Kasumi-1 (cell line): ENCODE measurements at places on chromosomes 13 and 19.

DNA sequence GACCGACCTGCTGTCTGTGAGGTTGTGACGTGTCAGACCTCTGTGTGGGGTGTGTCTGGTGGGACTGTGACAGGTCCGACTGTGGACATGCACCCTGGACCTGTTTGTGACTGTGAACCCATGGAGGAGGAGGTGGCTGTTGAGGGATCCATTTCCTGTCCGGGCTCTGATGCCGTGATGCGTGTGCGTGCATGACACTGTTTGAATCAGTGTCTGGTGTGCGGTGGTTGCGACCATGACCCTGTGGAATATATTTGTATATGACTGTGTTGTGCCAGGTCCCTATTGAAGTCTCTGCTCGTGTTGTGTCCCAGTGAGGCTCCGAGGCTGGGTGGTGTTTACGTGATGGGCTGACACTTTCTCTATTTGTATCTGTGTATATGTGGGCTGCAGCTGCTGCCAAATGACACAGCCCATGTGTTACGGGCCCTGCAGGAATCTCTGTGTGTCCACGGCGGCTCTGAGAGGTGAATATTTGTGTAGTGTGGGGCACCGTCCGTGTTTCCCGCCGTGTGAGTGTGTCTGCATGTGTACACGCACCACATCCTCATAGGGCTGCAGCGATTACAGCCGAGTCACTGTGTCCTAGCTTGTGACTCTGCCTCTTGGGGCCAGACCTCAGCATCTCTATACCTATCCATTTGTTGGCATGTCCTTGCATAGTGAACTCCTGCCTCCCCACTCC is 18.3 kb downstream of the CCDC97 start:
- no peak for DNase-seq

DNA sequence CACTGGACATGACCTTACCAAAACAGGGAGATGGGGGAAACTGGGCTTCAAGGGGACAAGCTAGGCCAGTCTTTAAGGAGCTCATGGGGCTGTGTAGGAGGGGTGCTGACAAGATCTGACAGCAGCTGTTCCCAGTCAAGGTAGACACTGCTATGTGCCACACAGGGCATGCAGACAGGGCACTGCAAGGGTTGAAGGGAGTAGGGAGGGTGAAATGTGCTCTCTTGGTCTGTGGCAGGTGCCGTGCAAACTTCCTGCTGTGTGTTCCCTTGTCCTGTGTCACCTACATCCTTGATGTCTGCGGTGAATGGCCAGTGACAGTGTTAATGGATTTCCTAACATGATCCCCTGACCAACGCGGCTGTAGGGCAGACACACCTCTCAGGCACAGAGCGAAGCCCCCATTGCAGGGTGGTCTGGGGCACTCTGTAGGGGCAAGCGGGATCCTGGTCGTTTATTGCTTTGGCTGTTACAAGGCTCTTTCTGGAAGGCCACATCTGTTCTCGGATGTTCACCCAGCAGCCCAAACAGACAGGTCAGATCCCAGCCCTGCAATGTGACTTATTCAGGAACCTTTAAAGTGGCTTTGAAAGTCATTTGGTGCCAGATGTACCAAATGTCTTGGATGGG is 199.5 kb upstream of the ZNF536 start:
- DNase-seq = no peak

DNA sequence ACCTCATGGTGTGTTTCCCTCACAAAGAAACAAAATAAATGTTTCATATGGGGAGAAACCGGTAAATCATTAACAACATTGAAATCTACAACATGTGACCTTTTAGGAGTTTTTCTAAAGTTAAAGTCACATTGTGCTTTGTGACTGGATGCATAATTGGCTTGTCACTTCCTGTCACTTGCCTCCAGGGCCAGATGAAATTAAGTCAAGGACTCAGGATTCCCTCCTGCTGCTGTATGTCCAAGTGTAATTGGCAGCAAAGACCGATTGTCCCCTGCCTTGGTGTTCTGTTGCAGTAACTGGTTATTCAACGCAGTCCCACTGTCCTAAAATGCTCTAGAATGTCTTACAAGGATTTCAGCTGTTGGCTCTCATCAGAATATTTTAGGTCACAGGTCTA is 448.2 kb downstream of the LIG4 start:
- DNase-seq = no peak

- no peak for DNase-seq
Measured at GRCh38 chr13:42101821-42102585, 53.6 kb downstream of the DGKH start.

DNA sequence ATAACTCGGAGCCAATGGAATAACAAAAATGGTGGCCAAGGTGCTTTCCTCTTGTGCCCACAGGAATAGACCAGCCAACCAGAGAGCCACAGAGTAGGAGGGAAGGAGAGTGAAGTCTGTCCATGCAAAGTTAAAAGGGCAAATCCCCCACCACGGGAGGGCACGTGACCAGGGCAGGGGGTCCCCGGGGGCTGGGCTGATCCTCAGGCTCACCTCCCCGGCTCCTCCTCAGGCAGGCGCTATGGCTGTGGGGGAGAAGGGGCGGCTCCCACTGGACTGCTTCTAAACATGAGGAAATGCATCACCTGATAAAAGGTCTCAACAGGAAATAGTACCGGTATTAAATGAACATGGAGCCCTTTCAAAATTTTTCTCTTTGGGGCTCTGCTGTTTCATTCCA is 73.2 kb upstream of the SLC15A1 start:
- DNase-seq = no peak

- no peak for DNase-seq
Measured at GRCh38 chr19:40709817-40710216, 6.9 kb downstream of the COQ8B start.

DNA sequence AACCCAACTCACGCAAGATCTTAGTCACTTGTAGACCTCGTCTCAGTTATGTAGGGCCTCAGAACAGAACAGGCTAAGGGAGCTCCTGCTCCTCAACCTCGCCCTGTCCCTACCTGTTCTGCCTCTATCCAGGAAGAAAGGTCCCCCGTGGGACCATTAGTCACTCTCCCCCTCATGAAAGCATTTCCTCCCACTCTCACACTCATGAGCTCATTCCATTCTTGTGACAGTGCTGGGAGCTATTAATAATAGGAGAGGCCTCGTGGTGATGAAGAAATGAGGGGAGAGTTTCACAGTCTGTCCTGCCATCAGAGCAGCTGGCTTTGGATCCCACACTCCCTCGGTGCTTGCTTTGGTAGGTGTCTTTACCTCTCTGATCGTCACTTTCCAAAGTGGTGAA is 10.2 kb downstream of the PPP2R1A start:
- no peak for DNase-seq

GRCh38 chr19:11657307-11657706 is 60.0 kb downstream of the ZNF627 start:
- DNase-seq = no peak

GRCh38 chr13:94993616-94994015 is 281.3 kb upstream of the SOX21 start:
- no peak for DNase-seq

DNA sequence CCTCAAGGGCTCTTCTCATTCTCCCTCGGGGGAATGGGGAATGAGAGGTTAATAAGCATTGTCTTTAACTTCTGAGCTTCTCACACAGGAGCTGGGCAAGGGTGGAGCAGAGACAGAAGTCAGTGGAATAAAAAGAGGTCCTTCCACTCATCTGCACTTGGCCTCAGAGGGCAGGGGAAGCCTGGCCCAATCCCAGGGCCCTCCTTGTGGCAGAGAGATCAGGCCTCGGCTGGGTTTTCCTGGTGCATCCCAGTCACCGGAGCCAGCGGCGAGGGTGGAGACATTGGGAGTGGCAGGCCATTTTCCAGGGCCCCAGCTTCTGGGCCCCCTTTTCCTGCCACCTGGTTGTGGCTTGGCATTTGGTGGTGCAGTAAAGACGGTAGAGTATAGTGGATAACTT is 10.6 kb downstream of the CALM3 start:
- DNase-seq = no peak

- peak; percentile 81 for DNase-seq
Measured at GRCh38 chr19:40143612-40144011, 47.6 kb upstream of the MAP3K10 start.

- no peak for DNase-seq
Measured at GRCh38 chr13:72170571-72170970, 303.6 kb upstream of the DACH1 start.

GRCh38 chr13:59413126-59413525 is 750.6 kb downstream of the DIAPH3 start:
- peak; percentile 88 for DNase-seq

GRCh38 chr13:95319551-95320274 is 18.5 kb upstream of the ABCC4 start:
- no peak for DNase-seq

GRCh38 chr13:40189898-40190630 is 476.4 kb downstream of the FOXO1 start:
- no peak for DNase-seq

- DNase-seq = no peak
Measured at GRCh38 chr13:97371486-97372109, 62.4 kb upstream of the RAP2A start.

GRCh38 chr19:31530781-31531180 is 181.5 kb upstream of the TSHZ3 start:
- no peak for DNase-seq

DNA sequence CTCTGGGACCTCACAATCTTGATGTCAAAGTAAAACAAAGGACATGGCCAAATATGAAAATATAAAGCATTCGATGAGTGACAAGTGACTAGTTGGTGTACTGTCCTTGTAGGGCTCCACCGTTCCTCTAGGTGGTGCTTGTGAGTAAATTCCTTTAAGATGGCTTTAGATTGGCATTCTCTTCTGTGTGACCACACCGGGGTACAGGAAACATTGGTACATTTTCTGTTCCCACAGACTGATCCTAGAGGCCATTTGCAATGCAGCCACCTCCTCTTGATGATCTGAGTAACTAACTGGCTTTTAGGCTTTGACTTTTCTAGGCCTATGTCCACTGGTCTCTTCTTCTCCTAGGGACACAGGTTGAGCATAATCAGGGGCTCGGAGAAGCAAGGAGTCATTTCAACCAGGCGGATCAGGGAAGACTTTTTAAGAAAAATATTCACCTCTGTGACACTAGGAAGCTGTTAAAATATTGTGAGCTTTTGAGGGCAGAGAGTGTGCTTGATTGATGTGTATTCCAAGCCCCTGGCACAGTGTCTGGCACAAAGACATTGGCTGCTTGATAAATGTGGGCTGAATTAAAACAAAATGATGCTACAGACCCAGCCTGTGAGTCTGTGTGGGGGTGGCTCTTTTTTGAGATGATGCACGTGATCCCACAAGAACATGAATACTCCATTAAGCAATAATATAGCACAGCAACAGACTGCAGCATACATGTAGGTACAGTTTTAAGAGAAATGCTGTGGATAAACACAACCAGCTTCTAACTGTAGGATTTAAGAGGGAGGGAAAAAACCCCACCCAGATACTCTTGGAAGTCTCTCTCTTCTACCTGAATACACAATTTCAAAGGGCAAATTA is 21.0 kb downstream of the EPSTI1 start:
- DNase-seq = peak; percentile 56

- DNase-seq = peak; percentile 6
Measured at GRCh38 chr13:41722684-41723535, 238.0 kb downstream of the VWA8 start.

- no peak for DNase-seq
Measured at GRCh38 chr13:37175996-37176395, 70.5 kb upstream of the CSNK1A1L start.

DNA sequence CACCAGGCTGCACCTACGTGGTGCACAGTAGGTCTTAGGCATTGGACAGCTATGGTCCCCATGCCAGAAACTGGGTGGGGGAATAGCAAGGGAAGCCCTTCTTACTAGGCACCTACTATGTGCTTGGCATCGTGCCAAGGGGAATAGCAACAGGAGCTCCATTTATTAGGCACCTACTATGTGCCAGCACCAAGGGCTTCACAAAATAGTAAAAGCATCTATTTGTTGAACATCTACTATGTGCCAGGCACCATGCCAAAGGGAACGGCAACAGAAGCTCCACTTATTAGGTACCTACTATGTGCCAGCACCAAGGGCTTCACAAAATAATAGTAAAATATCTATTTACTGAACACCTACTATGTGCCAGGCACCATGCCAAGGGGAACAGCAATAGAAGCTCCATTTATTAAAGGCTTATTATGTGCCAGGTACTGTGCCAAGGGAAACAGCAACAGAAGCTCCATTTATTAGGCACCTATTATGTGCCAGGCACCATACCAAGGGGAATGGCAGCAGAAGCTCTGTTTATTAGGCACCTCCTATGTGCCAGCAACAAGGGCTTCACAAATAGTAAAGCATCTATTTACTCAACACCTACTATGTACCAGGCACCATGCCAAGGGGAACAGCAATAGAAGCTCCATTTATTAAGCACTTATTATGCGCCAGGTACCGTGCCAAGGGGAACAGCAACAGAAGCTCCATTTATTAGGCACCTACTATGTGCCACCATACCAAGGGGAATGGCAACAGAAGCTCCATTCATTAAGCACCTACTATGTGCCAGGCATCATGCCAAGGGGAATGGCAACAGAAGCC is 108.5 kb downstream of the PTPRS start:
- DNase-seq = no peak

DNA sequence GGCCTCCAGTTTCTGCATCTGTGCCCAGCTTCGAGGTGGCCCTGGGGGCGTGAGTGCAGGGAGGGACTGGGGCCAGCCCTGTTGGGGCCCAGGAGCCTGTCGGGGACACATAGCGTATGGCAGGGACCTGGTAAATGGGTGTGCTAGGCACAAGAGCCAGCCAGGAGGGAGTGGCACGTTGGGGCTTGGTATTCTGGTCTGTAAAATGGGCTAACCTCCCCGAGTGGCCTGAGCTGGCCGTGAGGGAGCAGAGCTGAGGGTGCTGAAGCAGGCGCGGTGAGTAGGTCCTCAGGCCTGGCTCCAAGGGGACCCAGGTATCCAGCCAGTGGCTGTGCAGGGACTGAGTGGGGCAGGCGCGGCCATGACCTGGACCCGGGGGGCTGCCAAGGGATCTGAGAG is 4.3 kb downstream of the PTOV1 start:
- DNase-seq = no peak

DNA sequence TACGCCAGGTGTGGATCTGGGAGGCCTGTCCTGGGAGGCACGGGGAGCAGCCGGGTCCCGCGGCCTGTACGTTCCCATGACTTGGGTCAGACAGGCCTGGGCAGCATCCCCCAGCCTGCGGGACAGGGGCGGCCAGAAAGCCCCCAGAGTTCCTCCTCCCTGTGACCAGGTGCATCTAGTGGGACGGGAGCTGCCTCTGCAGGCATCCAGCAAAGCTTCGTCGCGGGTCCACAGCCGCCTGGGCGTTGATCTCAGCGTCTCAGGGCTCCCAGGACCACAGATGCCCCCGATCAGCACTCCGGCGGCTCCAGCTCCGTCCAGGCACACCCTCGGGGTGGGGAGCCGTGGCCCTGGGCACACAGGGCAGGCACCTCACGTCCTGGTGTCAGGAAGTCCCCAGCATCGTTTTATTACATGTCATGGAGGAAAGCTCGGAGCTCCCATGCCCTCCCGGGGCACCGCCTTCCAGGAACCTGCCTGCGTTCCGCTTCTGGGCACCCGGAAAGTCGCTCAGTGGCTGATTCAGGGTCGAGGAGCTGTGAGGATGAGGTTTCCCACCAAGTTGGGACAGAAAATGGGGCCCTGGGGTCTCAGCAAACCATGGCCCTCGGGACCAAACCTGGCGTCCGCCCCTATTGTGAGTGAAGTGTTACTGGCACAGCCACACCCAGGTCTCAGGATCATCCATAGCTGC is 1.5 kb upstream of the GZMM start:
- DNase-seq = no peak

GRCh38 chr19:3565139-3565538 is 7.6 kb upstream of the HMG20B start:
- no peak for DNase-seq
